ENCODE measurements at places on chromosomes 16 and 17.

GRCh38 chr17:82876149-82876548 lies 36.3 kb upstream of the ZNF750 start:
- DNase-seq, result no peak

DNA sequence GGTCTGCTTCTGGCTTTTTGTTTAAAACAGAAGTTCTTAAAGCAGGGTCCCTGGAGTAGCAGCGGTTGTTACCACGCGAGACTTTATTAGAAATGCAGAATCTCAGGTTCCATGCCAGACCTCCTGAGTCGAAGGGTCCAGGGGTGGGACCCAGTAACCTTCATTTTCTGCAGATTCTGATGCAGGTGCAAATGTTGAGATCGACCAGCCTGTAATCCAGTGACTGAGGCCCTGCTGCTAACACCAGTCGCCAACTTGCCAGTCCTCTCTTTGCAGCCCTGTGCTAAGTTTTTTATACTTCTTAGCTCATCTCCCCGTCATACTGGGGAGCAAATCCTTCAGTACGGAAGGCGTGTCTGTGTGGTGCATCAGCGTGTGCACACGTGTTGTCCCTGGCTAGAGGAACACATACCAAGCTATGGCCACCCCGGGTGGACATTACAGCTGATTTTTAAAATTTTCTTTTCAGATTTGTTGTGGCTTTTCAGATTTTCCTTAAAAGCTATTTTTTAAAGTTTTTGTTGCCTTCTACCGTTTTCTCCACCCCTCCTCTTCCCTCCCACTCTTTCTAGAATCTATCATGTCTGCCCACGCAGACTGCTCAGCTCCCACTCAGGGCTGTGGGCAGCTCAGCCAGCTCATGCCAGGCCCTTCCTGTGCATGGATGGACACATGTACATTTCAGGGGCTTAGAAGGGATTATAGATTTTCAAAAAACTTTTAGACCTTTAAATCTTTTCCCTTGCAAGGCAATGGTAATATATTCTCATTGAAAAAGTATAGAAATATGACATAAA lies 57.7 kb downstream of the MEAK7 start:
- no peak for DNase-seq

DNA sequence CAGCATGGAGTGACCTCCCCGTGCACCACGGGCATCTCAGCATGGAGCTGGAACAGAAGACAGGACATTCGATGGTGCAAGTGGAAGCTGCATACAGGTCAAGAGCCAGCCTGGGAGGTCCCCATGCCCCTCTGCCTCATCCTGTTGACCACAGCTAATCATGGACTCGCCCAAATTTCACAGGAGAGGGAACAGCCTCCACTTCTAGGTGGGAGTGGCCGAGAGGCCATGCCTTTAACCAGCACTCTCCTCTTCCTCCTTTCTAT lies 3.8 kb upstream of the SLC47A2 start:
- no peak for DNase-seq

DNA sequence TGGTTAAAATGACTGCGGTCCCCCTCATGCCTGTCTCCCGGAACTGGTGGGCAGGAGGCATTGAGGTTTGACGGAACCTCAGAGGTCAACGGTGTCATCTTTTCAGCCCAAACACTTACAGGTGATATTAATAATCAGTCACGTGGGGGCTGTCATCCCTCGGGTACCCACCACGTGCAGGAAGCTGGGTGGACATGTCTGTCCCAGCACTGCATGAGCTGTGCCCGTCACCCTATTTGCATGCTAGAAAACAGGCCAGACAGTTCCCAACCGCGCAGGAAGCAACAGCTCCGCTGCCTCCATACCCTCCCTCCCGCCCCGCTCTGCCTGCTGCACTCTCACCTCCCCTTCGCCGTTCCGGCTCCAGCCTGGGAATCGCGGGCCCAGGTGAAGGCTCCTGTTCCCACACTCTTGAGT lies 1.4 kb downstream of the SYNGR3 start:
- DNase-seq, result no peak

- DNase-seq, result no peak
Observed at GRCh38 chr16:19241512-19241911, 44.0 kb upstream of the CLEC19A start.

- no peak for DNase-seq
Observed at GRCh38 chr16:24984903-24985675, 30.1 kb downstream of the ARHGAP17 start.

GRCh38 chr16:78684655-78685375 lies 585.4 kb downstream of the WWOX start:
- no peak for DNase-seq

DNA sequence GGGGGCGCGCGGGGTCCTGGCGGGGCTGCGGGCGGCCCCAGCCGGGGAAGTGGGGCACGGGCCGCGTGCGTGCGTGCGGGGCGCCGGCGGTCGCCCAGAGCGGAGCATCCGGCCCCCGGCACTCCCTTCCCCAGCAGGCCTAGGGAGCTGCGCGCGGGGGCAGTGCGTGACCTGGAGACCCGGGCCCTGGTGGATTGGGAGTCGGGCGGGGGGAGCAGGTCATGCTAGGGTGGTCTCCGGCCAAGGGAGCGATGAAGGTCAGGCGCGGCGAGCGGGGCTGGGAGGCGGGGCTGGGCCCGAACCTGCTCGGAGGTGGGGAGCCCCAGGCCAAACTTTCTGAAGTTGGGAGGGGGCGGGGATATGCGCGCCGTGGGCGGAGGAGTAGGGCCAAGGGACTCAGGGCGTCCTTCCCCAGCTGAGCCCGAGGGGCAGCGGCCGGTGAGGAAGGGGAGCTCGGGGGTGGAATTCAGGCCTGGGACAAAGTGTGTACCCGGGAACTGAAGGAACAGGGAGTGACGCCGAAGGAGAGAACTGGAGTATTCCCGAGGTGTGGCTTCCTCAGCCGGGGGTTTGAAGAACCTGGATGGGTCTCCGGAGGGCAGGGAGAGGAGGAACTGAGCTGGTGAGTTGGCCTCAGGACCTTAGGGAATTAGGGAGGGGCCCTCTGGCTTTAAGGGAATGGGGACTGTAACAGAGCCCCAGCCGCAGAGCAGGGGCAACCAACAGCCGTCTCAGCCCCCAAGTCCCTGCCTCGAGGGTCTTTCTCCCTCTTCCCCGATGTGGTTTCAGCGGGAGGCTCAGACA lies 589 bp downstream of the XYLT2 start:
- peak; percentile 56 for DNase-seq

DNA sequence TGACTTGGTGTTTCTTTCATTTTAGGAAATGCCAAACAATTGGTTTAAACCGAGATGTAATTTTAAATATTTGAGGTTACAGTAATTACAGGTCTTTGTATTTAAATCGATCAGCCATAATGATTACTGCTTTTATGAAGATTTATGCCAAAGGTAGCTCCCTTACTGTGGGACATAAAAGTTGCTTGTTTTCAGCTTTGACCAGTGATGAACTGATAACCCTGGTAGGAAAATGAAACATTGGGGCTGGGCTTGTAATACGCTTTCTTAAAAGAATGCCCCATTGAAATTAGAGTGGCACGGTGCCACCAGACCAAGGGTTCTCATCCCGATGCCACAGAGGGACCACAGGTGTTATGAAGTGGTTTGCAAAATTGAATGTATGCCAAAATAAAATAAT lies 7.3 kb downstream of the TNRC6A start:
- DNase-seq, result no peak

- no peak for DNase-seq
Observed at GRCh38 chr17:43531955-43532354, 14.2 kb downstream of the ETV4 start.
